GM12864 (cell line): ENCODE measurements at places on chromosomes 1 and 21.

DNA sequence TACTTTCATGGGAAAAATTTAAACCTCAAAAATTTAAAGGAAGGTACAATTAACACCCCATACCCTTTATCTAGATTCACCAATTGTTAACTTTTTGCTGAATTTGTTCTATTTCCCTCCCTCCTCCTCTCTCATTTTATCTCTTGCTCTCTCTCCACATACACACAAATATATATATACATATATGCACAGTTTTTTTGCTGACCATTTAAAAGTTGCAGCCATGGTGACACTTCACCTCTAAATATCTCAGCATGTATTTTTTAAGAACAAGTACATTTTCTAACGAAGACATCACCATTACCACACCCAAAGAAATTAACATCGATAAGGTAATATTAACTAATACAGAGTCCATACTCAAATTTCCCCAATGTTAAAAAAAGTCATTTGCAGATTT is 33.9 kb downstream of the LRIG2 start:
- no peak for DNase-seq

- DNase-seq = no peak
Observed at GRCh38 chr1:25922056-25922970, 16.1 kb upstream of the STMN1 start.

- no peak for DNase-seq
Observed at GRCh38 chr1:163055531-163055930, 13.6 kb upstream of the RGS4 start.

DNA sequence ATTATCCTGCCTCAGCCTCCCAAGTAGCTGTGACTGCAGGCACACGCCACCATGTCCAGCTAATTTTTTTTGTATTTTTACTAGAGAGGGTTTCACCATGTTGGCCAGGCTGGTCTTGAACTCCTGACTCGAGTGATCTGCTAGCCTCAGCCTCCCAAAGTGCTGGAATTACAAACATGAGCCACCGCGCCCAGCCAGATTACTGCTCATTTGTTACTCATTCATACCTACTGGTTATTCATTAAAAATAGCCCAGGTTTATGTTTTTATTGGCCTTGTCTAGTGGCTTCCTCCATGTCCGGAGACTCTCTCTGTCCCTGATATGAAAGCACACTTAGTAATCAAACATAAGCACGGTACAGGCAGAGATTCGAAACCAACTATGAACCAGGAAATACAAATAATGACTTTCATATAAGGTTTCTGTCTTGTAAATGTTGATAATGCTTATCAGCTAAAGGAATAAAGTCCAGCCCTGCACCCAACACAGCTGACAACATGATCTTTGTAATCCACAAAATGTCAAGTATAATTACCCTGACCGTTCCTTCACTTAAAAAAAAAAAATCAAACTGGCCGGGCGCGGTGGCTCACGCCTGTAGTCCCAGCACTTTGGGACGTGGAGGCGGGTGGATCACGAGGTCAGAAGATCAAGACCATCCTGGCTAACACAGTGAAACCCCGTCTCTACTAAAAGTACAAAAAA is 50.4 kb upstream of the CXADR start:
- no peak for DNase-seq
